Hypothalamus (tissue), 51 donors: ENCODE measurements at places on chromosomes 12 and 14.

DNA sequence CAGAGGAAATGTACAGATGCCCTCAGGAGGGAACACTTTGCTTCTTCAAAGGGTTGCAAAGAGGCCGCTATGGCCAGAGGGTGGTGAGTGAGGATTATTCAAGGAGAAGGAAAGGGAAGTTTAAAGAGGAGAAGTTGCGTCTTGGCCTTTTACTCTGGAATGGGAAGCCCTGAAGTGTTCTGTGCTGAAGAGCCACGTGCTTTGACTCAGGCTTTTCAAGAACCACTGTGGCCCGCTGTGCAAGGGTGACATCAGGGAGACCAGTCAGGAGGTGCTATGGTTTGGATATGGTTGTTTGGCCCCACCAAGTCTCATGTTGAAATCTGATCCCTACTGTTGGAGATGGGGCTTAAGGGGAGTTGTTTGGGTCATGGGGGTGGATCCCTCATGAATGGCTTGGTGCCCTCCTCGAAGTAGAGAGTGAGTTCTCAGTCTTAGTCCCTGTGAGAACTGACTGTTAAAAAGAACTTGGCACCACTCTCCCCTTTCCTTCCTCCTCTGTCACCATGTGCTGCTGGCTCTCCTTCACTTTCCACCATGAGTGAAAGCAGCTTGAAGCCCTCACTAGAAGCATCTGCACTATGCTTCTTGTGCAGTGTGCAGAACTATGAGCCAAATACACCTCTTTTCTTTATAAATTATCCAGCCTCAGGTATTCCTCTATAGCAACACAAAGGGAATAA, 66.1 kb upstream of the DUSP6 start:
- no peak for DNase-seq

DNA sequence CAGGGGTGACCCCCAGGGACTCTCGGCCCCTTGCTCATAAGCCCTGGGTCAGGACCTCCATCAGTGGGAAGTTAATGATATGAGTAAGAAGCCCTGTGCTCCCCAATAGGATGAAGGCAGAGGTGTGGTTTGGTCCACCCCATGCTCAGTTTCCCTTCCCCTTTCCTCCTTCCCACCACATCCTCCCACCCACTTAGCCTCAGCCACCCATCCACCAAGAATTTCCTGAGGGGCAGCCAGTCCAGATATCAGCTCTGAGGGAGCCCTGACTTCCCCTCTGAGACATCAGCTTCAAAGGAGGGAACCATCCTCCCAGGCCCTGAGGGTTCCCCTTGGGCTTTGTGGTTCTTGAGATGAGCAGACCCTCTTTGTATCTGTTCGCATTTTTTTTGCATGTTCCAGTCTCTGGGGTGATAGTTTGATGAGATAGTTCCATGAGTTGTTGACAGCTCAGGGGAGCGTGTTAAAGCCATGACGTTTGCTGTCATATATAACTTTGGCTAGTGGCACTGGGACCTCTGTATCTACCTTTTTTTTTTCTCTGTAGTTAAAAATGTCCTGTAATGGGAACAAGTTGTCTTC, 71.2 kb downstream of the LGMN start:
- DNase-seq = no peak

DNA sequence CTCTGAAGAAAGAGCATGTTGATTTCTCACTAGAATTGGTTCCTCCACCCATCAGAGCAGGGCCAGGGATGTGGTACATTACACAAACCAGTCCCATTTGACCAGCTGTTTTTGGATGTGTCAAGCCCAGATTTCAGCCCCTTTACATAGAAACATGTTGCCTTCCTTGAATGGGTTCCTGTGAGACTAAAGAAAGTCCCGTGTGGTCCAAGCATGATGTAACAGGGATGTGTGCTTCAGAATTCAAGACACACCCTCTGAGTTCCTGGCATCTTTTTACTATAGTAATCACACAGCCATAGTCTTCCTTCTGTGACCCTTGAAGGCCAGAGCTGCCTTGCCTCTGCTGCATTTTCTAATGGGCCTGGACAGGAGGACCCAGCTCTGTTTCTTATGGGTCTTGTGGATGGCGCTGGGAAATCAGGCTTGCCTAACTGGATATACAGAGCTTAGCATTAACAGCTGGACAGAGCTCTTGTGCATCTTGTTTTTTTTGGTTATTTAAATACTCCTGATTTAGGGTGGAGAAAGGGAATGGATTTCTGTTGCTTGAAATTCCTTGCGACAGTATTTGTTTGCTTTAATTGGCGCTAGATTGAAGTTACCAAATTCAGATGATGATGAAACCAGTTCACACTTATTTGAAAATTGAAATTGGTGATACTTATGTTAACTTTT, 341.0 kb downstream of the ZFP36L1 start:
- no peak for DNase-seq

DNA sequence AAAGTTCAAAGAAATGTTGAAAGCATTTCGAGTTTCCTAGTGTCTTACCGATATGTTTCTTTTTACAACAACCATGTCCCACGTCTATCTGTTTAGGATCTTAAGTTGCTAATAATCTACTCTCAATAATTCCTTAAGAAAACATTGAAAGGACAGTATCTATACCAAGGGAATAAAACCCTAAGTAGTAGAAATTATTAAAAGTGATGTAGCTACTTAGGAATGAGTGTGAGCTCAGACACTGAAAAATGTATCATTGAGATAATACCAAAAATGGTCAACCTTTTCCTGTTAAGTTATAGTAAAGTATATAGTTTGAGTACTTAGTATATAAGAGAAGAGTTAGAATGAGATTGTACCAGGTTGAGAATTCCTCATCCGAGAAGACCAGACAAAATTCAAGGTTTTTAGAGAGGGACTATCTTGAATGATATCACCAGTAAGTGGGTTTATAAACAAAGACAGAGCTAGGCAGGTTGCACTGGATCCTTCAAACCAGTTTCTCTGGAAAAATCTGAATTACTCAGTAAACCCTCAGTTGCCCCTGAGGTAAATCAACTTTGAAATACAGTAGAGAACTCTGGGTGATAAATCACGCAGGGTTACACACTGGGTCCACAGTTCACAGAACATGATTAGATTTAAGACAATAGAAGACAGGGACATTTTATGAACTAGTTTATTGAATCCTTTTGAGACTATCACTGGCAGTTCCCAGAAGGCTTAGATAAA, 96.8 kb downstream of the ERGIC2 start:
- DNase-seq = no peak

DNA sequence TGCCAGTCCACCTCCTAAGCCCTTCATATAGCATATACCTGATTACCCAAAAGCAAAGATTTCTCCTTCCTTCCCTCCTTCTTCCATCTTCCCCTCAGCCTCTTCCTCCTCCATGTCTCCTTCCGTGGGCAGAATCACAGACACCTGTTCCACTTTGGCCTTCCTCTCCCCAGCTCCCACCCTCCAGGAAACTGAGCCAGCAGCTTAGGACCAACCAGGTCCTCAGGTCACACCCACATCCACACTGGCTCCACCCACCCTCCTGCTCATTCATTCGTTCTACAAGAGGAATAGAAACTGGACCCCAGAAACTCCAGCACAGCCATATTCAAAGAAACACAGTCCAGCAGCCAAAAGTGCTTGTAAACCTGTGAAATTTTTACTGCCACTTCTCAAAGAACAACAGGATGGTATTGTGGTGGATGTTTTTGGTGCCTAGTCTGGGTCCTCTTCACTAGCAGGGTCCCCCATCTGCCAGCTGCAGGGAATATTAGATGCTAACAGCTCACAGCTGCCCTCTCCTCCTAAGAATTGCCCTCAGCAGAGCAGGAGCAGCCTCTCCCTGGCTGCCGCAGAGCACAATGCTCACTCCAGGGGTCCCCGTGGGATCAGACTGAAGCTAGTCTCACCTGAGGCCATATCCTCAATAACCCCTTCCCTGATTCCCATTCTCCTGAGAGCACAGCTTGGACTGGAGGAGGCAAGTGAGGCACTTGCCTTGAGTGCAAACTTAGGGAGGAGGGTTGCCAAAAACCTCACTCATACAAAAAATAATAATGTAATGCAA, 18.4 kb downstream of the CMKLR1 start:
- no peak for DNase-seq

DNA sequence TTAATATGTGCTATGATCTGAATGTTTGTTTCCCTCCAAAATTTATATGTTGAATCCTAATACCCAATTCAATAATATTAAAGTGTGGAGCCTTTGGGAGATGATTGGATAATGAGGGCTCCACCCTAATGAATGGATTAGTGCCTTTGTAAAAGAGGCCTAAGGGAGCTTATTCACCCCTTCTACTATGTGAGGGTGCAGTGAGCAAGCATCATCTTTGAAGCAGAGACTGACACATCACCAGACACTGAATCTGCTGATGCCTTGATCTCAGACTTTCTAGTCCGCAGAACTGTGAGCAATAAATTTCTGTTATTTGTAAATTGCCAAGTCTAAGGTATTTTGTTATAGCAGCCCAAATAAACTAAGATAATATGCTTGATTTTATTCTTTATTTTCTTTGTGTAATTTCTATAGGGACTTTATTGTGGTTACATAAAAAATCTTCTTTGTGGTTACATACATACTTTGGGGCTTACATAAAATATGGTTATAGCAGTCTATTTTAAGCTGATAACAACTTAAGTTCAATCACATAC, 131.1 kb upstream of the SLC38A2 start:
- DNase-seq = no peak

DNA sequence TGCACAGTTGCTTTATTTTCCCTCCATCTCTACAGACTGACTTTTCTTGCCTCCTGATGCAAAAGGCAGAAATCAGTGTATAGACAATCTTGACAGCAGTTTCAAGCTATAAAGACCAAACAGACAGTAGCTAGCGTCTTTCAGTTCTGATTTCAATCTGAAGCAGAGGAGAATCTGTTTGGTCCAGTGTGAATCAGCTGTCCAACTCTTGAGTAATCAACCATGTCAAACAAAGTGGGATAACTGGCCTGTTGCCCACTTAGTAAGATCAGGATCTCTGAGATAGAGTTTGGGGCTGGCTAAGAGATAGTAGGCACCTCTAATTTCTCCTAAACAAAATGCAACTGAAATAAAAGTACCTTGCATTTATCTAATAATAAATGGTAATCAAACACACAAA, 797.4 kb upstream of the FBXO33 start:
- no peak for DNase-seq

DNA sequence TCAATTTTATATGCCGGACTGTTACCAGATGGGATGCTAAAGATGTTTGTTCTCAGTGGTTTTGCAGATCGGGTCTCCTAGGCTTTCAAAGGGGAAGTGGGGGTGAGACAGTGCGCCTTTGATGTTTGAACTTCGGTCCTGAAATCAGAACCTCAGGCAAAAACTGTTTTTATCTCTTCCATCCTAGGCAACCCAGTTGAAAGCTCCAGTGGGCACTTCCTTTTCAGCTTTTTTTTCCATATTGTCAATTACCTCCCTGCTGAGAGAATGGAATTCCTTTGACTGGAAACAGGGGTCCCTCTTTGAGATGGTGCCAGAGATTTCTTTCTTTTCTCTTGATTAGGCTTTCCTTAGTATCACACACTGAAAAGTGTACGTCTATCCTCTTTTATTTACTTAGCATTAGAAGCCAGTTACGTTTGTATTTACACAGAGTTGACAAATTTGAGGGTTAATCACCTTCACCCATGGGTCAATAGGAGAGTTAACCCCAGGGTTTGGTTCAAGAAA, 40.0 kb downstream of the NUAK1 start:
- no peak for DNase-seq

GRCh38 chr14:103890821-103891666, 37.2 kb upstream of the TDRD9 start:
- DNase-seq = no peak

- no peak for DNase-seq
Observed at GRCh38 chr14:41051801-41052200, 554.9 kb upstream of the LRFN5 start.

GRCh38 chr14:32820181-32820580, 118.5 kb upstream of the NPAS3 start:
- no peak for DNase-seq

DNA sequence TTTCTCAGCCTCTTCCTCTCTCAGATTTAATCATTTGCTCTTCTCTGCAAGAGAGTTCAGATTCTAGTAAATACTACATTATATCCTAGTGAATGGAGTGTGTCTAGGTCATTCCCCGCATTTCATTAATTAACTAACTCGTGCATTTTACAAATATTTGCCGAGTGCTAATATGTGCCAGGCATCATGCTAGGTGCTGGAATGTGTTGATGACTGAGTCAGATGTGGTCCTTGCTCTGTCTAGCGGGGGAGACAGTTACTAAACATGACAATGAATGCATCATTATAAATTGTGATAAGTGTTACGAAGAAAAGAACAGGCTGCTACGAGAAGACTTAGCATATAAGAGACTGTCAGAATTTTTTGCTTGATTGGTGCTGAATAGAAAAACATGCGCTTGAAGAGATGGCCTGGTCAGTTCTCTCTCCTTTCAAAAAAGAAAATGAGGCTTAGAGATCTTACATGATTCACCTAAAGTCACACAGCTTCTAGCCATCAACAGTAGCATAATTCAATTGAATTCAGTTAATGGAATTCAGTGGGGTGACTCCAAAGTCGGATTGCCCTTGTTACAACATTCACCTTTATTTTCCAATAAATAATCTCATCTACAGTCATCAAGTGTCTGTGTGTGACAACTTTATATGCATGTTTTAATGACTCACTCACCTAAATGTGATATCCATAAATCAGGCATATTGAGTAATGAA, 48.7 kb upstream of the MAX start:
- no peak for DNase-seq

GRCh38 chr14:94752591-94753436, 17.1 kb downstream of the GSC start:
- no peak for DNase-seq

GRCh38 chr12:20429852-20430251, 61.5 kb downstream of the PDE3A start:
- DNase-seq = no peak

- peak; percentile 75 for DNase-seq
Observed at GRCh38 chr12:70243510-70244371, 508 bp downstream of the CNOT2 start.

DNA sequence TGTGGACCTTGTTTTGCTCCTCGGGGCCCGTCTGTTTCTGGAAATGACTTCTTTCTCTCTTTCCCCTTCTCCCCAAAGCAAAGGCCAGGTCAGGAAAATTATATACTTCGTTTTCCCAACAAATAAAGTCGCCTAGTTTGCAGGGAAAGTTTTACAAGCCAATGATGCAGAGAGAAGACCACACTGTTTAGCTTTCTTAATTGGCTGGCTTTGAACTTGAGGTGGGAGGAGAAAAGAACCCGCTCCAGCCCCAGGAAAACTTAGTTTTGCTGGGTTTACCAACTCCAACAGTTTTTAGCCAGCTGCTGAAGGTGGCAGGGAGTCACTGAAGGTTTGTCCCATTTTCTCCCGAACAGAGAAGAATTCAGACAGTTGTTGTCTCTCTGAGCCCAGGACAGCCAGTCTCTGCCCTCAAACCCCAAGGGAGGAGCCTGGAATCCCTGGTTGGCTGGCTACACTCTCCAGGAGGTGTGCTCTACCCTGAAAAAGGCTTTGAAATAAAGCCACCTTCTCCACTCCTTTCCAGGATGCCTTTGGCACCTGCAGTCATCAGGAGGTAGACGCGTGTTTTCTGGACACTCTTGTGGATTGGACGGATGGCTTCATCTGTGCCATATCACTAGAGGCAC, 24.8 kb downstream of the BCL11B start:
- DNase-seq = no peak
